CD4-positive, alpha-beta T cell treated with Interleukin-6 at 100 ng/mL for 8 hours (primary cell): ENCODE measurements at places on chromosomes 7 and 10.
A peak's percentile ranks its signal among the peaks of the same experiment; 100 is the strongest.

DNA sequence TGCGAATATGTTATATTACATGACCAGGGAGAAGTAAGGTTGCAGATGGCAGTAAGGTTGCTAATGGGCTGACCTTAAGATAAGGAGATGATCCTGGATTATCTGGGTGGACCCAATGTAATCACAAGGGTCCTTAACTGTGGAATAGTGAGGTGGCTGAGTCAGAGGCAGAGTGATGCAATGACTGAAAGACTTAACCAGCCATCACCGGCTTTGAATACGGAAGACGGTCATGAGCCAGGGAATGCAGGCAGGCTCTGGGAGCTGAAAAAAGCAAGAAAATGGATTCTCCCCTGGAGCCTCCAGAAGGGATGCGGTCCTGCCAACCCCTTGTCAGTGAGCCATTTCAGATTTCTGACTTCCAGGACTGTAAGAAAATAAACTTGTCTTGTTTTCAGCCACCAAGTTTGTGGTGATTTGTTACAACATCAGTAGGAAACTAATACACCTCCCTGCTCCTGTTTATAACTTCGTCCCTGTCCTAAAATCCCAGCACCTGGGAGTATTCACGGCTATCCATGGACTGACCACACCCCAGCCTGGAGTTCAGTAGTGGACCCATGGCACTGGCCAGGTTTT is 4.6 kb upstream of the C10orf95 start:
- DNase-seq = no peak

DNA sequence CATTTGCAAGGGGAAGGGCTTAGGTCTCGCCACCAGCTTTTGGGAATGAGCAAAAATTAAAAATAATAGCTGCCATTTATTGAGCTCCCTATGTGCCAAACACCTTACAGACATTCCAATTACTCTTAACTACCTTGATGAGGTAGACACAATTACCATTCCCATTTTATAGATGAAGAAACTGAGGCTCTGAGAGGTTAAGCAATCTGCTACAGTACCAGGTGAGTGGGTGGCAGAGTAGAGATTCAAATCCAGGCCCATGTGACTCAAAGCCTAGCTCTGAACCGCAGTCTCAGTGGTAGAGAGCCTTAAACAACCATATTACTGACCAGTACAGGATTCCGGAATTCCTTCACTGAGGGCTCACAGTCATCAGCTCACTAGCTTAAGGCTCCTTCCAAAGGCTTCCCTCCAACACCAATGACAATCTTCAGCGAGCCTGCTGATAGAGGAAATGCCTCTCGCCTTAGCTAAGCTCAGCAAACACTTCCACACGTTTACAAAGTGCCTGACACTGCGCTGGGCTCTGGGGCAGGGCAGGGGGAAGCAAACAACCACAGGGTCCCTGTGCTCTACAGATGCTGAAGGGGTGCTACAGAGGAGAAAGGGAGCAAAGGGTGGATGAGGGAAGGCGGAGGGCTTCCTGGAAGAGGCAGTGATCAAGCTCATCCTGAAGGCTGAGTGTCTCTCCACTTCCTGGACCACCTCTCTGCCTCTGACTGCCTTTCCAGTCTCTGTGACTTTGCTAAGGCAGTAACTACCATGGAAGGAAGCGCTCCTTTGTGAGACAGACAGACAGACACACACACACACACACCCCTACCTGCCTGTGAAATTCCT is 7.4 kb downstream of the LRRC20 start:
- no peak for DNase-seq

- DNase-seq = no peak
Measured at GRCh38 chr7:2037808-2038522, 194.8 kb downstream of the MAD1L1 start.

DNA sequence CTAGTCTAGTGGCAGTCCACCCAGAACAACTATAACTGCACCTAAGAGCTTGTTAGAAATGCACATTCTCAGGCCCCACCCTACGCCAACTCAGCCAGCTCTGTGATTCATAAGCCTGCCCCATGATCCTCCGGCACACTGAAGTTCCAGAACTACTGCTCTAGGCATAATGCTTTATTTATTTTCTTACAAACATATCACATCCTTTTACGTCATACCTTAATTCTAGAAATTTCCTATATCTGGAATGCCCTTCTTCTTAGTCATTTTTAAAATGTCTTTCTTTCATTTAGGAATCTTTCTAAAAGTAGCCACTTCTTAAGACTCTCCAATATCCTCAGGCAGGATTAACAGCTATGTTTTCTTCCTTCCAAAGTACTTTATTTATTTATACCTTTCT is 480.1 kb downstream of the INHBA start:
- DNase-seq = no peak

DNA sequence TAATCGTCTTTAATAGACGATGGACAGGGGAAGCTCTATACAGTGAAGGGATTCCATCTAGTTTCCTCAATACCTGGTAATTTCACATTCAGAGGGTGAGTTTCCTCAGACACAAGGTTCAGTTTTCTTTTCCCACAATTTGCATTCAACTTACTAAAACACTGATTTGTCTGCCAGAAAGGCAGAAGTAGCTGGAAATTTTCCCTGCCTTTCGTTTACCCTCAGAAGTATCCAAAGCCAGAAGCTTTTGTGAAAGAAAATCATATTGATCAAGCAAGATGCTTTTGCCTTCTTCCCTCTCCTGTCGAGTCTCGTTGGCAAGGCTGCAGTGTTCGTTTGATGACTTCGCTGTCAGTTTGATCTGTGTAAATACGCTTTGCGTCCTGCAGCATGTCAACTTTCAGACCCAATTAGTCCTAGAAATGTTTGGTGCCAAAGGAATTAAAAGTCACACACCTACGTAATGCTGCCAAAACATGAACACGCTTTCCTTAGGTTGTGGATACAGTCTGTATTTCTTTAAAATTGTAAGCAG is 631.9 kb upstream of the FOXK1 start:
- DNase-seq = no peak

DNA sequence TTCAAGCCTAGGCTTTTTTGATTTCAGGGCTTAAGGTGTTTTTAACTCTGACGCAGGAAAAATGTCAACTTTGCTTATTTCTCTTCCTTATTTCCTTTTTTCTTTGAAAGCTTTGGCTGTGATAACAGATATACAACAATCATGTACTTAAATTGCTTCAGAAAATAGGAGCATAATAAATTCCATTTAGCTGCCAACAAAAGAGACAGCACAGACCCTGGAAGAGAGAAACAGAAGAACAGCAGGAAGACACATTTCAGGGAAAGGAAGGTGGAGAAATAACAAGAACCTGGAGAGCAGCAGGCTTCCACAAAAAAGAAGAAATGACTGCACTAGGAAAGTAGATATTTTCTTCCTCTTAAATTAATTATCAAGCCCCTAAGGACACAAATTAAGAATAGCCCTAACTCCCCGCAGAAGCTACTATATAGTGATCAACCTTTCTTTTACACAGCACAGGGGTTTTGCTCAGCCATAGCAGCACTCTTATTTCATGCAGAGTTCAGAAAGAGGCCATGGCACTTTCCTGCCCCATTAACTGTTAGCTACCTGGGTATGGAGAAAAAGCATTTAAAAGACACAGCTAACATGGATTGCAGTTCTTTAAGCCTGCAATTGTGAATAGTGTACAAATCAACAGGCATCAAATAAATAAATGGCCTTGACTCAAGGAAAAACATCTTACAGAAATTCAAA is 61.5 kb downstream of the IQUB start:
- DNase-seq = no peak

DNA sequence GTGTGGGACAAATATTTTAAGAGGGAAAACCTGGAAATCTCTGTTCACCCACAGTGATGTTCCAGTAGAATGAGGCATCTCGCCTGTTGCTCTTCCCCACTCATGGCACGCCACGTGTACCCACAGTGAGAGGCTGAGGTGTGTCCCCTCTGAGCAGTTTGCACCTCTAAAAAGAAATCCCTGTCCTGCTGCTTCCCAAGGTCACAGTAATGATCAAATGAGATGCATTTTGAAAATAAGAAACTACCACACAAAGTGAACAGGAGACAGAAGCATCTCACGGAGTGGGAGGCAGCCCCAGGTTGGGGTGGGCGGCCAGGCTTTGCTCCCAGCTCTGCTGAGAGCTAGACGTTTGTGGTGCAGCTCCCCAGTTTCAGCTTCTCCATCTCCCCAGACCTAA is 12.4 kb upstream of the ZNF777 start:
- DNase-seq = no peak

DNA sequence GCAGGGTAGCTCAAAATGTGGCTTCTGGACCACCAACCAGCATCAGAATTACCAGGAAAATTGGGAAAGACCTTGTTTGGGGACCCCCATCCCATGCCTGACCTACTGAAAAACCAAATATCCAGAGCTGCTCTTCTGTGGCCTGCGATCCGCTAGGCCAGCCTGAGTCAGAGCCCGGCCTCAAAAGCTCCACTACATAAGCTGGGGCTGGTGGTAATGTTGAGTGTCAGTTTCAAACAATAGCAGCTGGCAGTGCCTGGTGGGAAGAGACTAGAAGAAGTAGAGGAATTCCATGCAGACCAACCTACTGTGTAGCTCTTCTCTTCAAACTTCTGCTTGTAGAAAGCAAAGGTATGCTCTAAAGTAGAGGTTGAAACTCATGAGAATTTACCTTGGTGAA is 52.0 kb downstream of the KLRG2 start:
- no peak for DNase-seq

DNA sequence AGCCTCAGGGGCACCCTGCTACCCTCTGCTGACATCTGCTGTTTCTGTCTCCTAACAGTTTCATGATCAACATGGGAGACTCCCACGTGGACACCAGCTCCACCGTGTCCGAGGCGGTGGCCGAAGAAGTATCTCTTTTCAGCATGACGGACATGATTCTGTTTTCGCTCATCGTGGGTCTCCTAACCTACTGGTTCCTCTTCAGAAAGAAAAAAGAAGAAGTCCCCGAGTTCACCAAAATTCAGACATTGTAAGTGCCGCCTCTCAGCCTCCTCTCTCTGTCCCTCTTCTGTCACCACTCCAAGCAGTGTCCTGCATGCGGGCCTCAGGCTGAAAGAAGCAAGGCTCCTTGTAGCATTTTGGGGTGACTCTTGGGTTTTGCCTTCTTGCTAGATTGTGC is 39.0 kb downstream of the POR start:
- no peak for DNase-seq

GRCh38 chr7:21108182-21108581 is 319.7 kb upstream of the SP4 start:
- DNase-seq = no peak

DNA sequence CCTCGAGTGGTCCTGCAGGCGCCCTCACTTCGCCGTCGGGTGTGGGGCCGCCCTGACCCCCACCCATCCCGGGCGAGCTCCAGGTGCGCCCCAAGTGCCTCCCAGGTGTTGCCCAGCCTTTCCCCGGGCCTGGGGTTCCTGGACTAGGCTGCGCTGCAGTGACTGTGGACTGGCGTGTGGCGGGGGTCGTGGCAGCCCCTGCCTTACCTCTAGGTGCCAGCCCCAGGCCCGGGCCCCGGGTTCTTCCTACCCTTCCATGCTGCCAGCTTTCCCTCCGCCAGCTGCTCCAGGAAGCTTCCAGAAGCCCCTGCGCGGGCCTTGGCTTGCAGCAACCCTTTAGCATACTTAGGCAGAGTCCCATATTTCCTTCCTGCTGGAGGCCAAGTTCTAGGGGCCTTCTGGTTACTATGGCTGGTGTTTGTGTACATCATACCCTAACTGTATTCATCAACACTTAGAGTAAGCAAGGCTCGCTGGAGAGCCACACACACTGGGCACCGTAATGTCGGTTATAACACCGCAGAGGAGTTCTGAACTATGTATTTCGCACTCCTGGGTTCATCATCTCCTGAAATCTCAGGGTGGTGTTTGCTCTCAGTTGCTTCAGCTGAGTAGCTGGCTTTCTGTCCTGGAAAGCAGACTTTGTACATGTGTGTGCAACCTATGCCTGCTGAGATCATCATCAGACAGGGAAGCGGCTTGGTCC is 471 bp downstream of the MGMT start:
- no peak for DNase-seq

- DNase-seq = no peak
Measured at GRCh38 chr7:41579961-41580935, 122.6 kb downstream of the INHBA start.

DNA sequence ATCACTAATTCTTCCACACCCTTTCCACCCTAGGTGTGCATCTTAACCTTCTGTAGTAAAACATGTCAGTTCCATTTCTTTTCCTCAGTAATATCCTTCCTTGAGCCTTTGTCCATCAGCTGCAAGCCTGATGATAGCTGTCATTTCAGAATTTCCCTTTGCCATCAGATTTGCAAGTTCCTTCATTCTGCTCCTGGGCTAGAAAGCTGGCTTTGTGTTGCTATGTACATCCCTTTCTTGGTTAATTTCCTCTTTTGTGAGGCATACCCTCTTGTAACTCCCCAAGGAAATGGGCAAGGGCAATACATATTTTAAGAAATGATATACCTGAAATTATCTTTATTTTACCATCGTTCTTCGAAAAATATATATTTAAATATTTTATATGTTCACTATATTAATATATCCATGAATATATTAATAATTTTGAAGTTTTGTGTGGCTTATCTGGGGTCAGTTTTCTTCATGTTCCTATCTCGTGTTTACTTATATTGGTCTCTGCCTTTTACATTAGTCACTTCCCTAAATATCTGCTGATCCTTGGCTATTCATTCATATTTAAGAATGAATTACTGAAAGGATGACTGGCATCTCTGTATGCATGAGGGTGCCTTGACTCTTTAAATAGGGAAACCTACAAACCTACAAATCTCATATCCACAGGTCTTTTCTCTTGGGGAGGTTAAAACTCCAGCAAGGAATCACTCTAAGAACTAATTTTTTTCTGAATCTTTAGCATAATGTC is 143.8 kb downstream of the ZNF22 start:
- DNase-seq = no peak

DNA sequence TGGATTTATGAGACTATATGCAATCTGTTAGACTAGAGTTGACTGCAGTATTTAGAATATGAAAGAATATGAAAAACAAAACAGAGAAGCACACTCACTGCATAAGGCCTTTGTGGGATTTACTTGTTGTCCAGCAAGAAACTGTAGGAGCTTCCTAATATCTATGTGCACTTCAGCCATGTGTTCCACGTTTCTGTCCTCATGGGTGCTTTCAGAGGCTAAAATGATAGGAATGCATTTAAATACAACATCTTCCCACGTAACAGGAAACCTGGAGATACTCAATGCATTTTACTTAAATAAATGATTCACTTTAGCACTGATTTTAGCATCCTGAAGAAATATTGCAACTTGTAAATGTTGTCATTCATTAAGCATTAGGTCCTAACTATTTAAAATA is 11.7 kb downstream of the HUS1 start:
- no peak for DNase-seq

- DNase-seq = peak; percentile 77
Measured at GRCh38 chr10:73886085-73886529, 11.8 kb upstream of the CAMK2G start.

DNA sequence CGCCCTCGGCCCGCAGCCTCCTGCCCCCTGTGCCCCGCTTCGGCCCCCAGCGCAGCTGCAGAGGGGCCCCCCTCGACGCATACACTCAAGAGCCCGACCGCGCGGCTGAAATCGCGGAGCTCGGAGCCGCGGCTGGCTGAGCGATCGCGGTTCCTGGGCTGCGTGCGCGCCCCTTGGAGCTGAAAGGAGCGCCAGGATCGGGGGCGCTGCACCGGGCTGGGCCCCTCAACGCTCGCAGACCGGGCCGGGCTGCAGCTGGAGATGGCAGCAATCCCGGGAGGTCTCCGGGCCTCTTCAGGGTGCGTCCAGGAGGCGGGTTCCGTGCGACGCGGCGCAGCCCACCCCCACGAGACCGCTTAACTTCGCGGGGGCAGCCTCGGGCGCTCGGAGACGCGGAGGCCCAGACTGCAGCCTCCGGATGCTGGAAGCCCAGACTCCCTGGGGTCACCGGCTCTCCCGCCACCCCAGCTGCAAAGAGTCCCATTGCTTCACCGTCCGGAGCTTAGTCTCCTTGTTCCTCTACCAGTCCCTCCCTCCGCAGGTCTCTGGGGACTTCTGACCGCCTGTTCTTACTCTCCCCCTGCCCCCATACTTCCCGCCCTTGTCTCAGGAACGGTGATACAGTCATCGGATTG is 73.0 kb upstream of the LRRC4 start:
- DNase-seq = no peak
